Retina (tissue), 1 donor: ENCODE measurements at places on chromosomes 11 and 22.

DNA sequence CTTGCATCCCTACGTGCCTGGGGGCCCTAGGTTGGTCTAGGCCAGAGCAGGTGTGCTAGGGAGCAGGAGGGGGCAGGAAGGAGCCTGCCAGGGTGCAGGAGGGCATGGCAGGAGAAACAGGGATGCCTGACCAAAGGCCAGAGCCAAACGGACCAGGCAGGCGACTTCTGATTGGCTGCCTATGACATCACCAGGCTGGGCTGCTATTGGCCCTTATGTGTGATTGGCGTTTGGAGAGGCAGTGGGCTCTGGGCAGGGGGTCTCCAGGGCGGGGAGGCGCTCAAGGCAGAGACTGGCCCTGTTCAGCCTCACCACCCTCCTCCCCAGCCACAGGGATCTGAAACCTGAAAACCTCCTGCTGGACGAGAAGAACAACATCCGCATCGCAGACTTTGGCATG is 44.4 kb downstream of the MOB2 start:
- DNase-seq: peak; percentile 90

DNA sequence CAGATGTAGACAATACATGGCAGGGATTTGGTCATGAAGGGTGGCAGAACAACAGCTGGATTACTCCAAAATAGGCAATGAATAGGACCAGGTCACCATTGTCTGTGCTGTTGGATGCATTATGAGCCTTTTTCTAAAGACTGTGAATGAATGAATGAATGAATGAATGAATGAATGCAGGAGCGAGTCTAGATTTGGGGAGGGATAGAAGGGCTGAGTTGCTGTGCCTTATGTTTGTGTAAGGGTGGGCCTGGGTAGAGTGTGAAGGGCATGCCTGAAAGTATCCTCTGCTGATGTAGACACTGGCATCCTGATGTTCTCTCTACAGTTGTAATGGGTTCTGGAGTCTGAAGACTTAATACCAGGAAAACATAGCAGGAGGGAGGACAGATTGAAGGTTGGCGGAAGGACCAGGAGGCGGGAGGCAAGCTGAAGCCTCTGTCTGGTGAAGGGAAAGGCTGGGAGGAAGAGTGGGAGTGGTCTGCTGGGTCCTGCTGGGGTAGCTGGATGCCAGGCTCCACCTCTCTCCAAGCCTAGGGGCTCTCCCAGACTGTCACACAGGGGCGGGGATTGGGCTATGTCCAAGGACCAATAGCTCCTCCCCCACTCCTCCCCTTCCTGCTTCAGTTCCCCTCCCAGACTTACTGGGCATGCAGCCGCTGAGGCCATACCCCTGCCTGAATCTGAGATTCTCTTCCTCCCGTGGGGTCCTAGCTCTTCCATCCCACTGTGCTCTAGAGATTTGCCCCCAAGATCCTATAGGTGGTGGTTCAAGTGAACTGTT is 4.8 kb downstream of the TRIM3 start:
- peak; percentile 82 for DNase-seq

- no peak for DNase-seq
Measured at GRCh38 chr11:69301455-69302401, 7.8 kb downstream of the MYEOV start.

DNA sequence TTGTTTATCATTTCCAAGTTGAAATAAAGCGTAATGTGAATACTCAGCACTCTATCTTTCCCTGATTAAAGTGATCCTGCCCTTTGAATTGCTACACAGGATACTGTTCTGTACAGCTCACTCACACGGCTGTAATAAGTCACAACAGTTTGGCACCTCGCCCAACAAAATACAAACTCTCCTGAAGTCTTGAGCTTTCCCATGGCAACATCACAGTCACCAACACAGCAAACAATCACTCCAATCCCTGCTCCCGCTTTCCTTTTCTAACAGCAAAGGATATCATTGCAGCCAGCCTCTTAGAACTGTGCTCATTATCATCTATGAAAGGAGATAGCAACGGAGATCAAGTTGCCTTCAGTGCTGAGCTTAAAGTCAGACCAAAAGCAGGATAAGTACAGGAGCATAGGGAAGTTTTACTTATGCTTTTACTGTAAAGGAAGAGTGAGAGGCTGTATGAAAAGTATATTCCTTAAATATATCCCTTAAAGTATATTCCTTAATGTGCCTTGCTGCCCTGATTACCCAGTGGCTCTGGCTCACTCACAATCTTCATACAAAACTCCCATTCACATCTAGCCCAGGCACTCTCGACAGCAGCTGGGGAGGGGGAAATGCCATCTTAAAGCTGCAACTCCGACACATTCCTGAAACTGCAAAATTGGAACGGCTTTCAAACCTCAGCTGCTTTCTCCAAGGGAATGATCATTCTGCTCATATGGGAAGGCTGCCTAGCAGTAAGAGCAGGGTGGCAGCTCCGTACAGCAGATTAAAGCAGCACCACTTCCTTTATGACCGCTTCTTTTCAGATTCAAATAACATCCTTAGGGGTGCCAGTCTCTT is 35.8 kb downstream of the MAML2 start:
- DNase-seq: peak; percentile 66

- DNase-seq: no peak
Measured at GRCh38 chr22:45785458-45785857, 113.8 kb downstream of the ATXN10 start.

- DNase-seq: no peak
Measured at GRCh38 chr22:20639343-20639742, 131.9 kb downstream of the MED15 start.

DNA sequence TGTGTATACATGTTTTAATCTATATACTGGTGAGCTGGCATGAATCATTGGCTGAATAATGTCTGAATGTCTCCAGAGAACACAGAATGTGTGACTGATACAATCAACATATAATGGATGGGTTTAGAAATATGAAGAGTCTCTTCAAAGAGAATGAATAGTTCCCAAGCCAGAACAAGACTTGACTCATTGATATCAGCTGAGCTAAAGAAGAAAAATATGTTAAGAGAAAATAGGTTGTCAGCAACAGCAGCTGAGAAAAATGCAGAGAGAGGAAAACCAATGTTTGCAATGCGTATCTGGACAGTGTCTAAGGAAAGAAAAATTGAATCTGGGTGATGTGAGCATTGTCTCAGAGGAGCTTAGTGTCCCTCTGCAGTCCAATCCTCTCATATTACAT is 1281.8 kb upstream of the TENM4 start:
- DNase-seq: no peak

- DNase-seq: no peak
Measured at GRCh38 chr11:1087279-1087960, 12.7 kb downstream of the MUC2 start.

- no peak for DNase-seq
Measured at GRCh38 chr11:92843455-92843854, 126.0 kb upstream of the MTNR1B start.

DNA sequence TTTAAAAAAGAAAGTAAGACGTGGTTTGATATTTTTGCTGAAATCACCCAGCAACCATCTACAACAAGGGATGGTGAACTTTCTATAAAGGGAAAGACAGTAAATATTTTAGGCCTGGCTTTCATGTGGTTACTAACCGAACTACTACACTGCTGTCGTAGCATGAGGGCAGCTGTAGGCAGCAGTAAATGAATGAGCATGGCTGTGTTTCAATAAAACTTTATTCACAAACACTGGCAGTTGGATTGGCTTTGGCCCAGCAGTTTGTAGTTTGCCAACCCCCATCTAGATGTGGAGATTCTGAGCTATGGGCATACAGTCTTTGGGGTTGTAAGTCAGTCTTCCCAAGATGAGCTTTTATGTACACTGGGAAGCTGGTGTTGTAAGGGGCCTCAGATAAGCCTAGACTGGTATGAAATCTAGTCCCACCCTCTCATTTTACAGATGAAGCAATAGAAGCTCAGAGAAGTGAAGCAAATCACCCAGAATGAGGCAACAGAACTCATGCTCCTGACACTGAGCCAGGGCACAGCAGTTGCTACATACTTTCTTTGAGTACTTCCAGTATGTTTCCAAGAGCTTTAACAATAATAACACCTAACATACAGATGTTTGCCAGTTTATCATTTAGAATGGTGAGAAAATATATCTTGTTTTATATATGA is 204.4 kb downstream of the ADAMTS15 start:
- DNase-seq: no peak

DNA sequence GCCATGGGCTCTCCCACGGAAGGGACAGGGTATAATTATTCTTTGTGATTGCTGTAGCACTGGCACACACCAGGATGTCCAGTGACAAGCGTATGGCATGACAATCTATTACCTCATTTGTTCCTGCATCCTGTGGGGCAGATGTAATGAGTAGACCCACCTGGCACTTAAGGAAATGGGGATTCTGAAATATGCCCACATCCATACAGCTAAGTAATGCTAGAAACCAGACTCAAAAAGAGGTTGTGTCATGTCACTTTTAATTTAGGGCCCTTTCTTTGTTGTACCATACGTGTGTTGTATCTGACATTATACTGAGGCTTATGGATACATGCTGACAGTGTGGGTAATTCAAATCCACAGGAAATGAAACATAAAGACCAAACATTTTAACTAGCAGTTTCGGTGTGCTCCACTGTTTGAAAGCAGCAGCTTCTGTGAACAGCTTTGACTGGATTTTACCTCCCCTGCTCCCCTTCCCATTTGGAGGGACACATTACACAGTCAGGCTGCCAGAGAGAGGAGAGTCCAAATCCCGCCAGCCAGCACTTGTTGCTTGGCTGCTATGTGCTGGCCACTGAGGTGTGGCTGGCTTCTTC is 21.2 kb downstream of the GRAMD1B start:
- DNase-seq: no peak
